ENCODE measurements at places on chromosomes 12 and 14. TPM values are rescaled to one million over a fixed set of nuclear protein-coding genes. Genes with fewer than 3 reads are reported as not detected.

CCDC198 gene
- 1.7 TPM for total RNA-seq

KRT7 gene
- 4.9 TPM for total RNA-seq

SIX1 gene
- 3.9 TPM for total RNA-seq

KRT77 gene
- total RNA-seq, result not detected

CHST11 gene
- total RNA-seq, result 54.3 TPM

ZDHHC17 gene
- total RNA-seq, result 10.6 TPM

TBX5 gene
- 0.43 TPM for total RNA-seq

CIT gene
- total RNA-seq, result 25.4 TPM

AQP5 gene
- not detected for total RNA-seq

FBXO34 gene
- 16.0 TPM for total RNA-seq

INSM2 gene
- 0.02 TPM for total RNA-seq

SLC10A1 gene
- total RNA-seq, result not detected

NRXN3 gene
- 1.2 TPM for total RNA-seq

TSPAN9 gene
- total RNA-seq, result 18.5 TPM

SRRM4 gene
- total RNA-seq, result not detected

TAS2R46 gene
- not detected for total RNA-seq

IFI27 gene
- 8.4 TPM for total RNA-seq

NACA gene
- 2,010 TPM for total RNA-seq

GPR68 gene
- 2.3 TPM for total RNA-seq

CCT2 gene
- total RNA-seq, result 483 TPM

NGB gene
- total RNA-seq, result not detected

CRIP2 gene
- total RNA-seq, result 127 TPM

RERGL gene
- not detected for total RNA-seq

TAC3 gene
- total RNA-seq, result not detected

MAP1LC3B2 gene
- total RNA-seq, result not detected

ASIC1 gene
- 9.5 TPM for total RNA-seq

MMP14 gene
- 530 TPM for total RNA-seq

RXYLT1 gene
- total RNA-seq, result 38.1 TPM

Data from HT1080 (cell line).